ENCODE measurements at places on chromosomes 7 and 10. TPM values are rescaled to one million over a fixed set of nuclear protein-coding genes. Genes with fewer than 3 reads are reported as not detected.

DNA sequence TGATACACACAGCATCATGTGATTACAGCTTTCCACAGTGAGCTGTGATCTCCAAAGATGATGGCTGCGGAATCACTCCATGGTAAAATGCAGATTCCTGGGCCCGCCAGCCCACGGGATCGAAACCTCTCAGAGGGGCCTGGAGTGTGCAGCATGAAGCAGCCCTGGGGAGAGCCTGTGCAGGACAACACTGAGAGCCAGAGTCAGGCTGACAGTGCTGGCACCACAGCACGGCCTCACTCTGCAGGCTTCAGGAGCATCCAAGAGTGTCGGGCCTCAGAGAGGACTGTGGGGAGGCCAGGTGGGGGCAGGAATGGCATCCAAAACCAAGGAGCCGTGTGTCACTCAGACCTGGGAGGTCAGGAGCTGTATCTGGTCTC is 533.4 kb downstream of the TCERG1L start:
- DNase-seq: no peak

- peak; percentile 37 for DNase-seq
Measured at GRCh38 chr10:115084277-115084850, 8.8 kb upstream of the ATRNL1 start.

DNA sequence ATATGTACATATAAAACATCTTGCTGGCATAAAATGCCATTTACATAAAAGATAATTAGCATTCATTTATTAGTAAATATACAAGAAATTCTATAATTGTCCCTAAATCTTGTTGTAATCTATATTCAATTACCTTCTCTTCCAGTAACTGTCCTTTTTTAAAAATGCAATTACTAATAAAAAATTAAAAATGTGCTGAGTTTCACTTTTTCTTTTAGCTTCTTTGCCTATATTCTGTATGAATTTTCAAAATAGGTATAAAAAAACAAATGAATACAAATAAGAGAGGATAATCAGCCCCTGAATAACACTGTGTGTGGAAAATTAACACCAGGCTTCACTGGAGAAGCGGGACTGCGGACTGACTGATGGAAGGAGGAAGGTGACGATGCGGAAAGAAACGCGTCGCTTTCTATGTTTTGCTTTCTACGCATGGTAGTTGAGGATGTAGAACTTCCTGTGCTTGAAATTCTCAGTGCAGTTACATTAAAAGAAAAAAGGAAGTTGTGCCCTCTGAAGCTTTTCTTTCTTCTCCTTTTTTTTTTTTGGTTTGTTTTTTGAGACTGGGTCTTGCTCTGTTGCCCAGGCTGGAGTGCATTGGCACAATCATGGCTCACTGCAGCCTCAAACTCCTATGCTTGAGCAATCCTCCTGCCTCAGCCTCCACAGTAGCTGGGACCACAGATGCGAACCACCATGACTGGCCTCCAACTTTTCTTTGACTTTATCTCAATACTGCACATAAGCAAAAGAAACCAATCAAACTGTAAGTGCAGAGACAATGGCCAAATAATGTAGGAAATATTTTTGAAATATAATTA is 7.4 kb upstream of the ZMYND11 start:
- no peak for DNase-seq

- DNase-seq: peak; percentile 14
Measured at GRCh38 chr10:84256510-84257342, 11.9 kb downstream of the RGR start.

GRCh38 chr10:52890281-52890680 is 117.7 kb upstream of the MBL2 start:
- DNase-seq: no peak

DNA sequence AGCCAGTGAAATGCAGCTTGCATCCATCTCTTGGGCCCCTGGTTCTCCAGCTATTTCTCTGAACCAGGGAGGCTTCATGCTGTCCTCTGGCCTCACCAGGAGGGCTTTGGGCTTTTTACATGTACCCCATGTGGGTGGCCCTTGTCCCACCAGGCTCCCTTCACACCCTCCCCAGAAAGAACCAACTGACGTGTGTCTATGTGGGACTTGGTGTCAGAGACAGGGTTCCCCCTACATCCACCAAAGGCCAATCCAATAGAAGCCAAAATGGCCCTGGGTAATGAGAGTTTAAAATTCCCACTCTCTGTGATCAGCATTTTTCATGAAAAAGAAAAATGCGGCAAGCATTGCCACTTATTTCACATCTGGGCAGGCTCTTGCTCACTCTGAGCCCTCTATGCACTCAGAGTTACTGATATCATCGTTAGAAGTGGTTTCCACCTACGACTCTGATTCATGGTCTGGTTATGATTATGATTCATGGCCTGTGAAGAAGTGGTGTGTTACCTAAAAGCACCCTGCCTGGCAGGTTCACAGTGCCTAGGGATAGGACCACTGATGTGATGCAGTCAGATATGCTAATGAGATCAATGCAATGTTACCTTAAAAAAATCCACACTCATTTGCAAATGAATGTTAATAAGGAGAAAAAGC is 133.5 kb downstream of the BUB3 start:
- no peak for DNase-seq

- DNase-seq: no peak
Measured at GRCh38 chr10:121327727-121328126, 270.5 kb downstream of the FGFR2 start.

GRCh38 chr10:31207636-31208035 is 111.4 kb upstream of the ZEB1 start:
- no peak for DNase-seq

DNA sequence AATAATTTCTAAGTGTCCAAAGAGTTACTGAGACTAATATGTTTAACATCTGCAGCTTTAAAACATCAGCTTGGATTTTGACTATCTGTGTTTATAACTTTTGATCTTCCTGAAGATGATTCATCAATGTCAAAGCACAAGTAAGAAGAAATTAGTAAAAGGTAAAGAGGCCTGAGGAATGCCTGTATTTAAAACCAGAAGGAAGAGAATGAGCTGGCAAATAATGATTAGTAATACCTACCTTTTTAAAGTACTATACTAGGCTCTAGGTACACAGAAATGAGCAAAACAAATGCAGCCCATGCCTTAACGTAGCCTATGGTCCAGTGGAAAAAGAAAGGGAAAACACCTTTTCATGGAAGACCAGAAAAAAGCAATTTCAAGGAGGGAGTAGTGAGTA is 158.0 kb downstream of the KCND2 start:
- no peak for DNase-seq

DNA sequence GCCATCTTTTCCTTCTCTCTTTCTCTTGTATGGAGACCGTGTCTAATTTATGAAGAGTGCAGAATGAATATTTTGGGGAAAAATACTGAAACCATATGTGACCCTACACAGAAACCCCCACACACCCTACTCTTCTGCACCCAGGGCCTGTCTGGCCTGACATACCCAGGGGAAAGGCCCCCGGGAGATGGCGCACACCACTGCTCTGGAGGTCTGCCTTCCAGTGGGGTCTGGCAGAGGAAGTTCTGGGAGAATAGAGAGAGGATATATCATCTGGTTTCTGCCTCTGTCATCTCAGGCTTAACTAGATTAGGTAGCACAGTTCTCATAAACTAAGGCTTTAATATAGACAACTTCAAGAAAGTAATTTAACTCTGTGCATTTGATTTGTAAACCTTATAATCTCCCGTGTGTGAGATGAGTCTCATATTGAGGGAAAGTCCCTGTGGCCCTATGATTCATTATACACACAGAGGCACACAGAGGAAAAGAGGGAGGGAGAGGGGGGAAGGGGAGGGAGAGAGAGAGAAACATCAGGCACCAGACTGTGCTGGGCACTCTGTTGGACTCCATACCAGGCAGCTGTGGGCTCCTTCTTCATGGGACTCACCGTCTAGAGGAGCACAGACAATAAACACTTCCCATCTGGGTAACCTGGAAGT is 123.3 kb downstream of the AOAH start:
- DNase-seq: no peak

GRCh38 chr10:46225597-46225996 is 61.2 kb upstream of the ANTXRL start:
- DNase-seq: no peak

DNA sequence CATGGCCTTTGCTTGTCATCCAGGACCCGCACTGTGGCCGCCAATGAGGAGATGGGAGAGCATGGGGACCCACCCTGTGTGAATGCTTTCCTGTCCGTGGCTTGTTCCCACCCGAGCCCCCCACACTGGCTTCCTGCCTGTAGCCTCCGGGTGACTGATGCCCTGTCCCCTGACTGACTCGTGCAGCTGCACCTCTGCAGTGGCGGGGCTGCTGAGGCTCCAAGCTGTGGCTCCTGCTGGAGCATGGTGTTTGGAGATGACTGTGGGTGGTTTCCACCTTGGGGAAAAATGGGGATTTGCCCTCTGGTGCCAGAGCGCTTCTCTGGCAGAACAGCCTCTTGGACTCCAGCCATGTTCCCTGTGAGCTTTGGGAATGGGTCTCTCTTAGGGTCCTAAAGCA is 2.1 kb downstream of the CAMK1D start:
- no peak for DNase-seq

- no peak for DNase-seq
Measured at GRCh38 chr7:371779-372545, 82.0 kb downstream of the FOXL3 start.

DNA sequence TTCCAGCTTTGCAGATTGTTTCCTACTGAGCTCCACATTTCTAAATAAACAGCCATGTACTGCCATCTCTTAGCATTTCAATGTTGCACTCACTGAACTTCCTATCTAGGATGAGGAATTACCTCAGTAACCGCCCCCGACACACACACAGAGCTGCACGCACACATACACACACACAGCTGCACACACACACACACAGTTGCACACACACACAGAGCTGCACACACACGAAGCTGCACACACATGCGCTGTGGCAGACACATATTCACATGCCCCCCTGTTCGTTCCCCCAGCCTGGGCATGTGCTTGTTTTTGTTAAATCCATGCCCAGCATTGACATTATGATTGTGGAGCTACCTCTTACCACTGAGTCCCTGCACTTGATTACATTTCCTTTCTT is 39.6 kb upstream of the CNPY1 start:
- DNase-seq: no peak

DNA sequence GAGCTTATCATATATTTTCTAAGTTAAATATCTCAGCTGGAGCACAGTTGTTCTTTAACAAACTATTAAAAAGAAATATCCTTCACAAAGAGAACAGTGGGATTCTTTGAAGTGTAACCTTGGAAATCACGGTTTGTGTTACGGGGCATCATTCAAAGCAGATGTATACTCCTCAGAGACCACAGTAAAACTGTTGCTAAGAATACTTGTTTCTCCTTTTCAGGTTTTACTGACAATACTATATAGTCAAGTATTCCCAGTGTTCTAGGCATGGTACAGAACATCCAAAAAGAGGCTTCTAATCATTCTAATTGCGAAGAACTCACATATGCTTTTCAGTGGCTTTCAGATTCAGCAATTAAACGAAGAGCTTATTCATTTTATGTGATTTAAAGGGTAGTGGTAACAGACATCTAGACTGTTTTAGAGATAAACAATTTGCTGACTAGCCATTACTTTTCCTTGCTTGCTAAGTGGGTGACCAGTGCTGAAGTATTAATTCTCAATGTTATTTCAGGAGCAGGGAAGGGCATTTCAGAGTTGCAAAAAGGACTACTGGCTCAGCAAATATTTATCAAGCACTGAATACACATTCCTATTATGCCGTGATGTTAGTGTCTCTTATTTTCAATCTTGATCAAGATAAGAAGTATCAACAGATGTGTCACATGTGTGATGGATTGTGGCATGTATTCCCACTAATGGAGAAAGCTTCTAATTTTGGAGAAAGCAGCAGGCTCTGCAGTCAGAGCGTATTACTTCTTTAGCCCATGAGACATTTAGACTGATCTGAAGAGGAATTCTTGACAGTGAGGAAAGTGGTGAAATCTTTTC is 236.8 kb downstream of the RNLS start:
- DNase-seq: no peak

GRCh38 chr7:159040146-159040545 is 104.5 kb downstream of the VIPR2 start:
- no peak for DNase-seq

DNA sequence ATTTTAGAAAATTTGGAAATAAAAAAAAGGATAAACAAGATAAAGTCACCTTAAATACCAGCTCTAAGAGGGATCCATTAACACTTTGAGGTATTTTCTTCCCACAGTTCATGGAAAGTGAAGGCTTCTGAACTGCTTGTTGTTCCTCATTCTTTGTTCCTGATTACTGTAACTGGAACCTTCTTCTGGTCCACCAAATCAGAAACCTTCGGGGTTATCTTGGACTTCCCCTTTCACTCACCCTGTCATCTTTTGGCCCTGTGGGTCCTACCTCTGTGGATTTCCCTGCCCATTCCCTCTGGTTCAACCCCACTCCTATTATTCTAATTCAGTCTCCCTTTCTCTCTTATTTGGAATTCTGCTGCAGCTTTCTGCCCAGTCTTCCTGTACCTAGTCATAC is 116.5 kb upstream of the PRPS1L1 start:
- no peak for DNase-seq

DNA sequence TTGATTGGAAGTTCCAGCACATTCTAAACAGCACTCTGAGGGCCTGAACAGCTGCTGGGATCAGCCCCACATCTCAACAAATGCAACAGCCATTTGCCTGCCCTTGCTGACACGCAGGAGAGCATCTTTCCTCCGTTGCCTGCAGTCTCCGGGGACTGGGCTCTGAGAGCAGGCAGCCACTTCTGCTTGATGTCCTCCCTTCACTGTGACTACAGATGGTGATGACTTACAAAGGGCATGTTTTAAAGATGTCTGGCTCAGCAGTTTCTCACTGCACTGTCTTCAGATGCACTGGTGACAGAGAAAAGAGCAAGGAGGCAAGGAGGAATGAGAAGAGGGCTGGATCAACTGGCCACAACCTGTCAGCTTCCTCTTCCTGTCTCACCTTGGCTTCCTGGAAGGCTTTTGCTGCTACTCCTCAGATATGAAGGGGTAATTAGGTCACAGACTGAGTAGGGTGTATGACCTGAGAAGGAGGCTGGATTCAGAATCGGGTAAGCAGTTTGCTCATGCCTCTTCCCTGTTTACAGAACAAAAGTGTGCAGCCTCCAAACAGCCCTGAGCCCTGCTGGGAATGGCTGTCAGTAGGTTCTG is 143.5 kb upstream of the GHITM start:
- DNase-seq: no peak

ZNF800 gene
- 17.7 TPM for polyA plus RNA-seq

ACSL5 gene
- polyA plus RNA-seq: 4.1 TPM

CBX3 gene
- 320 TPM for polyA plus RNA-seq

PDE1C gene
- 4.4 TPM for polyA plus RNA-seq

ACTR3C gene
- 8.7 TPM for polyA plus RNA-seq

SLC26A3 gene
- polyA plus RNA-seq: not detected

RBM28 gene
- polyA plus RNA-seq: 54.0 TPM

SEC61G gene
- polyA plus RNA-seq: 183 TPM

TYW1B gene
- polyA plus RNA-seq: 3.9 TPM

SP4 gene
- polyA plus RNA-seq: 13.4 TPM

AFAP1L2 gene
- 40.1 TPM for polyA plus RNA-seq

NKX2-3 gene
- polyA plus RNA-seq: not detected

All from renal pelvis (tissue), 12 donors.